ENCODE measurements at places on chromosomes 5 and 9.

- no peak for DNase-seq
These were observed 3.2 kb upstream of the ARL15 start for GRCh38 chr5:54313311-54314270.

GRCh38 chr5:160507221-160507721, 85.6 kb downstream of the PTTG1 start:
- DNase-seq = no peak

- DNase-seq = no peak
These were observed 19.6 kb downstream of the MFAP3 start for GRCh38 chr5:154058055-154059038.

DNA sequence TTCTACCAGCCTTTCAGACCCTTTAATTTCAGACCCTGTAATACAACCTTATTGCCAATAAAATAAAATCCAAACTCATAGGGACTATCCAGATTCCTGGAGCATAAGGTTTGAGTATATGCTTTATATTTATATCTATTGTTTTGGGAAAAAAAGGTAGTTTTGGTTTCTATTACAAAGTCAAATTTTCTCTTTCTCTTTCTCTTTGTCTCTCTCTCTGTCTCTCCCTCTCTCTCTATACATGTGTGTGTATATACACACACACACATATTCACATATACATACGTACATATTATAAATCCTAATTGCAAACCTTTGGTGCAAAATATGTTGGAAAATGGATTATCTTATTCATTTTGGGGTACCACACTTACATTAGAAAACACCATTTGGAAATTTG, 39.0 kb downstream of the TMEM232 start:
- no peak for DNase-seq

- DNase-seq = no peak
These were observed 54.1 kb downstream of the ERMP1 start for GRCh38 chr9:5778805-5779204.

GRCh38 chr9:91166796-91167366, 194.8 kb downstream of the AUH start:
- no peak for DNase-seq

GRCh38 chr9:124248960-124249359, 8.8 kb upstream of the NEK6 start:
- DNase-seq = no peak

DNA sequence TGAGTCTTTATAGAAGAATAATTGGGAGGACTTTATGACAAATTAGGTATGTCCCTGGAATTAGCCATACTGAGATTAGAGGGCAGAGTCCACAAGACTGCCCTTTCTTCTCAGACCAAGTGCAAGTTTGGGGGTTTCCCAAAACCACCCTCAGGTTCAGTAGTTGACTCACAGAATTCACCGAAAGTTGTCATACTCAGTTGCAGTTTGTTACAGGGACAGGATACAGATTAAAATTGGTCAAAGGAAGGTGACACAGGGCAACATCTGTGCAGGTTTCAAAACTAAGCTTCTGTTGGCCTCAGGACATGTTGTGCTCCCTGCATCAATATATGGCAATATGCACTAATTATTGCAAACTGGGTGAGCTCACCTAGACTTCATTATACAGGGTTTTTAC, 3.8 kb downstream of the RANBP17 start:
- no peak for DNase-seq

GRCh38 chr9:131228988-131229387, 47.3 kb downstream of the FAM78A start:
- no peak for DNase-seq

- no peak for DNase-seq
These were observed 51.9 kb downstream of the TGFBI start for GRCh38 chr5:136080483-136081216.

DNA sequence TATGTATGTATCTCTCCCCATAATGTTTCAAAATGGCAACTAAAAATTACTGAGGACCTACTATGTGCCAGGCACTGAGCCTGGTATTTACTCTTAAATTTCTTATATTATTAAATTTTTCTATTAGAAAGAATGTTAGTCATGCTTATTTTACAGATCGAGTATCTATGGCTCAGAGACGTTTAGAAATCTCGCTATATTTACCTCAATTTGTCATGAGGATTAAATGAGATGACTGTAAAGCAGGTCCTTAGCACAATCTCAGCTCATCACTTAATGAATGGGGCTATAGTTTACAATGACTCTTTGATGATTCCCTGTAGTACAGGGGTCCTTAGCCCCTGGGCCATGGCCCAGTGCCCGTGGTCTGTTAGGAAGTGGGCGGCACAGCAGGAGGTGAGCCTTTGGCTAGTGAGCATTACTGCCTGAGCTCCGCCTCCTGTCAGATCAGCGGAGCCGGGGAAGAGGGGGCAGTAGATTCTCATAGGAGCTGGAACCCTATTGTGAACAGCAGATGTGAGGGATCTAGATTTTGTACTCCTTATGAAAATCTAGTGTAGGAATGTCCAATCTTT, 15.5 kb downstream of the ENC1 start:
- DNase-seq = no peak

DNA sequence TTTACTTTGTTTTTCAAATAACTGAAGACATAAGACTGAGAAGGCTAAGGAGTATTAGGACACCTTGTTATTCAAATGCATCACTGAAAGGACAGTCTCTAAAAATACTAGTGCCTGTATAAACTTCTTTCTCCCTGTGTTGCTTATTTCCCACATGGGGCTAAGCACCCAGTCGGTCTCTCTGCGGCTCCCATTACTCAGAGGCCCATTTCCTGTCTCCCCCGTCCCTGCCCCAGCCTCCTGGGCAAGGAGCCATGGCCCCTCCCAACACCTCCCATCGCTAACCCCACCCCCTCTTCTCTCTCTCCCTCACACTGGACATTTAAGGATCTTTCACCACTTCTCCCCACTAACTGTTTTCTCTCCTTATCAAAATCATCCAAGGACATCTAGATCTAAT, 81.9 kb downstream of the EBF1 start:
- no peak for DNase-seq

GRCh38 chr5:39274398-39275085, 55.2 kb upstream of the FYB1 start:
- DNase-seq = no peak

- DNase-seq = no peak
These were observed 176.7 kb upstream of the ADAMTSL1 start for GRCh38 chr9:18297056-18297841.

- DNase-seq = no peak
These were observed 28.6 kb upstream of the SLC6A19 start for GRCh38 chr5:1172670-1173404.

DNA sequence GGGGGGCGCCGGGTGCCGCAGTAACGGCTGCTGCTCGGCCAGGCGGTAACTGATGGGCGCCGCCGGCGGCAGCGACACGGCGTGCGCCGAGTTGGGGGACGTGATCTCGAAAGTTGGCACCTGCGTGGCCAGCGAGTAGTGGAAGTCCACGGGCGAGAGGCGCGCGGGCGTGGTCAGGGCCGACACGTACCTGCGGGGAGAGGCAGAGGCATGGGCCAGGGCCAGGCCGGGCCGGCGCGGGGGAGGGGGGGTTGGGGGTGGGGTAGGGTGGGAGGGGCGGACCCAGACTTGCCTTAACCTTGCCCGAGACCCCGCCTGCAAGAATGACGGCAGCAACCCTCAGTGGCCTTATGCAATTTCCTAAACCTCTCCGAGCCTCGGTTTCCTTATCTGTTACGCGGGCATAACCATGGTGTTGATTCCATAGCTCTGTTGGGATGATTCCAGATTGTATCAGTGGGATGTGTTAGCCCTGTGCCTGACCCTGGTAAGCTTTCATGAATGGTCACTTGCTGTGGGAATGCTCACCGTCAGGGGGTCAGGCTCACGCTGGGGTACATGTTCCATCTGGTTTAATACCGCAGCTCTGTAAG, 53.0 kb downstream of the PSD2 start:
- no peak for DNase-seq

DNA sequence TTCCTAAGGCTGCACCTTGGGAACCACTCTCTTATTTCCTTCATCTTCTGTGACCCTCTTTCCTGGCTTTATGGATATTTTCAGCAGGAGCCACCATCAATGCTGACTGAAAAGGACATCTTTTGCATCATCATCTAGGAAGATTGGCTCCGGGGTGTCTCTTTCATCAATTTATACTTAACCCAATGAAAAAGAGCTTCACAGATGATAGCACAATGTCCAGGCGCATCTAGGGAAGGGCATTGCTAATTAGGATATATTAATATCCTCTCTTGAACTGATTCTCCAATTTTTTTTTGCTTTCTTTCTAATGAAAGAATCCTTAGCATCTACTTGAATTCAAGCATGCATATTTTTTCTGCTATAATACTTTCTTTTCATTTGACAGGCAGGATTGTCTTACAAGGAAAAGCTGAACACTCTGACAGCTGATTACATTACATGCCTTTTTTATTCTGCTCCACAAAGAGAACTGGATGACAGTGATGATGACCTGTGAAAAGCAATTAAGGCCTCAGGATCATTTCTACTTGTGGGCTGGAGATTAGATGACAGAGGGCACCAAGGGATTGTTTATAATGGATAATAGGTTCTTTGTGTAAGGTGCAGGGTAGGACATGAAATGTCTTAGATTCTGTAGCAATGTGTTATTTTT, 60.2 kb downstream of the PCSK1 start:
- DNase-seq = no peak

DNA sequence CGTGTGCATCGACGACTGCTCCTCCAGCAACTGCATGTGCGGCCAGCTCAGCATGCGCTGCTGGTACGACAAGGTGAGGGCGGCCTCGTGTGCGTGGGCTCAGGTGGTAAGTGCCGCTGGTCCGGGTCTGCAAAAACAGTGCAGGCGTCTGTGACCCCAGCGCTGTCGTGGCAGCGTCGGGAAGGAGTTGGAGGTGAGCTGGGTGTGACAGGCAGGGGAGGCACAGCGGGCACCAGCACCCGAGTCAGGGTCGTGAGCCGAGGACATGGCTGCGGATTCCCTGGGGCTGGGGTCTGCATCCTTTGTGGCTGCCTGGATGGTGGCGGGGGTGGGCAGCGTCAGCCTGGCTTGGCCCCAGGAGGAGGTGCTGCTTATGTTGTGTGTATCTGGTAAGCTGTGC, 63.1 kb upstream of the CACNA1B start:
- DNase-seq = no peak

- no peak for DNase-seq
These were observed 16.3 kb downstream of the ADAM19 start for GRCh38 chr5:157559301-157559700.

GRCh38 chr5:149829954-149830353, 99.8 kb downstream of the PPARGC1B start:
- no peak for DNase-seq

- no peak for DNase-seq
These were observed 220.4 kb downstream of the ARRDC3 start for GRCh38 chr5:91162534-91163381.

GRCh38 chr5:87367243-87367642, 45.5 kb downstream of the CCNH start:
- DNase-seq = no peak

GRCh38 chr5:96692441-96692840, 30.3 kb downstream of the CAST start:
- no peak for DNase-seq

GRCh38 chr5:51657340-51658240, 274.3 kb downstream of the ISL1 start:
- DNase-seq = no peak

- no peak for DNase-seq
These were observed 21.1 kb upstream of the GAS1 start for GRCh38 chr9:86968258-86968920.

GRCh38 chr9:126380447-126380846, 53.8 kb downstream of the MVB12B start:
- DNase-seq = no peak

- DNase-seq = no peak
These were observed 227.3 kb downstream of the TMEM167A start for GRCh38 chr5:82849885-82850284.

GRCh38 chr5:11973469-11973868, 69.2 kb upstream of the CTNND2 start:
- DNase-seq = no peak

GRCh38 chr5:41656597-41656996, 146.2 kb upstream of the PLCXD3 start:
- DNase-seq = no peak

GRCh38 chr5:96843140-96843539, 33.2 kb upstream of the ERAP2 start:
- no peak for DNase-seq

DNA sequence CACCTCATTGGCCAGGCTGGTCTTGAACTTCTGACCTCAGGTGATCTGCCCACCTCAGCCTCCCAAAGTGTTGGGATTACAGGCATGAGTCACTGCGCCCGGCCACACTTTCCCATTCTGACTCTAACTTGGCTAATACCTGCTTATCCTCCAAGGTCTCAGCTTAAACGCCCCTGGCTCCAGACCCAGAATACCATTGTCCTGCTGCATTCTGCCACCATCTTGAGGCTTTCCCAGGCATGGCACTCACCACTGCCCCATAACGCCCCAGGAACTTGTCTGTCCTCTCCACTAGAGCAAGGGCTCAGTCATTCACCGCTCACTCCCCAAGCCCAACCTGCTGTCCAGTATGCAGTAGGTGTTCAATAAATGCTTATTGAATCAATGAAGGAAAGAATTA, 39.8 kb downstream of the CAMK2A start:
- DNase-seq = no peak

- no peak for DNase-seq
These were observed 51.2 kb downstream of the USP20 start for GRCh38 chr9:129886226-129887174.

GRCh38 chr5:66675406-66675805, 79.2 kb downstream of the MAST4 start:
- DNase-seq = no peak

DNA sequence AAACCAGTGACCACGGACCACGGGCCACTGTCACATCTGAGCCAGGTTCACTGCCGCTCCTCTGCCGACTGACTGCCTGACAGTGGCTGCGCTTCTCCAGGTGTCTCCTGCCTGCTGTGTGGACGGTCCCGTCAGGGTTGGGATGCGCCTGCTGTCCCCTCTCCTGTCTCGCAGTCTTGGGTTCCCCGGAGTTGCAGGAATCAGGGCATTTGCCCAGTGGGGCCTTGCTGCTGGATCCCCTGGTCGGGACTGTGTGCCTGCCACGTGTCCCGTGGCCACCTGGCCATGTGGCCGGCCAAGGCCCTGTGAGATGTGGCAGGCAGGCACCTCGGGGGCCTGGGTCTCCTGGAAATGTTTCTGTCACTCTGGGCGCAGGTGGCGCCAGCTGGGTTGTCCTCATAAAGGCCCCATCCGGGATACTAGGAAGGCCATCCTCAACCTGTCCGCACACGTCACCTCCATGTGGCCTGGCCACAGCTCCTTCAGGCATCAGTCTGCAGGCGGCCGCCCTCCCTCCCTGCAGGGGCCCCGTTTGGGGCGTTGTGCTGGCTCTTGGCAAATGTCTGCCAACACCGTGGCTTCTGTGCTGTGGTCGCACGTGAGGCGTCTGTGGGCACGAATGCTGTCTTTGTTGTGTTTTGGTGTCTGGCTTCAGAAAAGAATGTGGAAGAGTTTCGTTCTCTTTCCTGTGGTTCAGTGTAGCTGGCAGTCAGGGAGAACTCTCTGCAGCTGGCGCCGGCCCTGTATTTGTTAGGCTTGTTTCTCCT, 6.4 kb upstream of the TOR4A start:
- DNase-seq = no peak

- DNase-seq = no peak
These were observed 1095.1 kb downstream of the DTWD2 start for GRCh38 chr5:117893211-117893610.

Measured in D721Med (cell line).